Activated T-cell treated with anti-CD3 and anti-CD28 coated beads for 4 hours (primary cell): ENCODE measurements at places on chromosomes 4 and X.

- DNase-seq, result no peak
Measured at GRCh38 chrX:67651437-67652142, 107.8 kb downstream of the AR start.

GRCh38 chrX:12890467-12890866 is 16.0 kb upstream of the TLR8 start:
- DNase-seq, result no peak

GRCh38 chr4:70463335-70463734 is 8.7 kb upstream of the MUC7 start:
- DNase-seq, result no peak

DNA sequence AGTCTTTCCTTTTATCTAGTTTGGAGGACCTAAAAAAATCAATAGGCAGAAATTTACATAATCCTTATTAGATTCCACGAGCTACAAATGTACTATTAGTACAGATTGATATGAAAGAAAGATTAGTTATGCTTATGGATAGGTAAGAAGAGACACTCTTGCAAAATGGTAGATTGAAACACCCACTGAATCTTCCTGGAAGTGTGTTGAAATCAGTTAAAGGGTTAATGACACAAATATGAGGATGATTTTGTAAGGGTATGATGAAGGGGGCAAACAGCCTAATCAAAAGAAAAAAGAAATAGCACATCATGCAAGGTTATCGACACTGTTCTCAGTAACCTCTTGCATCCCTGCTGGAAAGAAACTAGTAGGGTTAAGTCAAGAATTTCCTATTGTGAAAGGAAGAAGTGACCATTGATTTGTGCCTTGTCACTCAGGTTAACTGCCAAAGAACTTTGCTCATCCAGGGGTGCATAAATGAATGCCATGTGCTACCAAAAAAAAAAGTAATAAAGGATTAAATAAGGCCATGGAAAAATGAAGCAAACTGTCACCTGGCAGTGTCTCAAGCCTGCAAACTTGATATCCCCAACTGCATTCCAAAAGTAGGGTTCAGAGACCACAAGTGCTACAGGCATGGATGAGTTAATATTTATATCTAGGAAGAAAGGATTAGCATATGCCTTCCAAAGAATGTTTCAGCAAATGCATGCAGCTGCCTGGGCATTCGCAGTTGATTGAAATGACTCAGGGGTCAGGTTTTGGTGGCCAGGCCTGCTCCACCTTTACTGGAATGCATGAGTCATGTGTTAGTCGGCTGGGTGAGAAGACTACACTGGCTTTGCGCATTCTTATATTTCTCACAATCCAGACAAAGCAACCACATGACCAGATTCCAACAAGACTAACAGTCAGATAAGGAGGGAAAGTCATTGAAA is 78.3 kb upstream of the ATXN3L start:
- no peak for DNase-seq

DNA sequence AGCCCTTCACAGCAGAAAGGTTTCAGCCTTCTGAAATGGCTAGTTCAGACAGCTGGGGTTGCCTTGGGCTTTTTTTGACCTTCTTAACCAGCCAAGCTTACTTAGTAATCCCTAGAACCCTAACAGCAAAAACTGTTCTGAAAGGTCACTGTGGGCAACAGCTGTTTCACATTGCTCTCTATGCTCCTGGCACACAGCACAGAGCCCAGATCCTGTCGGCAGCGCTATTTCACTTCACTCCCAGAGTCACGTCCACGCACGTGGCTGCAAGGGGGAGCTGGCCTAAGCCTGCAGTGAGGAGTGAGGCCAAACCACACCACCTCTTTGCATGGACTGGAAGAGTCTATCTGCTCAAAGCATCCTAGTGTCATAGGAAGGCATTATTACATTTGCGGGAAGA is 32.0 kb upstream of the STS start:
- DNase-seq, result no peak

GRCh38 chrX:124018023-124018422 is 56.5 kb downstream of the STAG2 start:
- no peak for DNase-seq

DNA sequence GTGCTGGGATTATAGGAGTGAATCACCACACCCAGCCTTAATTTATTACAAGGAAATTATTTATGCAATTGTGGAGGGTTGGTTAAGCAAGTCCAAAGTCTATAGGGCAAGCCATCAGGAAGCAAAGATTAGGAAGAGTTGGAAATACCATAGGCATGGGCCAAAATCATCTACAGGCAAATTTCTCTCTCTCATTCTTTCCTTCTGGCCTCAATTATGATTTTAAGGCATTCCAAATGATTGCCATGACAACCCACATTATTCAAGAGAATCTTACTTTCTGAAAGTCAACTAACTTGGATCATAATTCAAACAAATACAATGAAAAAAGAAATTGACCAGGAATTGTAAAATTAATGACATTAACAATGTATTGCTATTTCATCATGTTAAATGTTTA is 400.8 kb downstream of the GPM6A start:
- no peak for DNase-seq

DNA sequence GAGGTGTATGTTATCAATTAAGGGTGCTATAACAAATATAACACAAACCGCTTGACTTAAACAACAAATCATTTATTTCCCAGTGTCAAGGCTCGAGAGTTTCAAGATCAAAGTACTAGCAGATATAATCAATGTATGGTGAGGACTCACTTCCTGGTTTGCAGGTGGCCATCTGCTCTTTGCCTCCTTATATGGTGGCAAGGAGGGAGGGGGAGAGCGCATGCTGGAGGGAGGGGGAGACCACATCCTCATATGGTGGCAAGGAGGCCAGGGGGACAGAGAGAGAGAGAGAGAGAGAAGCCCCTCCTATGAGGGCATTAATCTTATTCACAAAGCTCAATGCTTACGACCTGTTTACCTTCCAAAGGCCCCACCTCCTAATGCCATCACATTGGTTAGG is 372.3 kb upstream of the SPOCK3 start:
- no peak for DNase-seq
